ENCODE measurements at places on chromosomes 3 and 15.
A peak's percentile ranks its signal among the peaks of the same experiment; 100 is the strongest.

- DNase-seq = no peak
Observed at GRCh38 chr3:158470944-158471638, 99.9 kb upstream of the MLF1 start.

DNA sequence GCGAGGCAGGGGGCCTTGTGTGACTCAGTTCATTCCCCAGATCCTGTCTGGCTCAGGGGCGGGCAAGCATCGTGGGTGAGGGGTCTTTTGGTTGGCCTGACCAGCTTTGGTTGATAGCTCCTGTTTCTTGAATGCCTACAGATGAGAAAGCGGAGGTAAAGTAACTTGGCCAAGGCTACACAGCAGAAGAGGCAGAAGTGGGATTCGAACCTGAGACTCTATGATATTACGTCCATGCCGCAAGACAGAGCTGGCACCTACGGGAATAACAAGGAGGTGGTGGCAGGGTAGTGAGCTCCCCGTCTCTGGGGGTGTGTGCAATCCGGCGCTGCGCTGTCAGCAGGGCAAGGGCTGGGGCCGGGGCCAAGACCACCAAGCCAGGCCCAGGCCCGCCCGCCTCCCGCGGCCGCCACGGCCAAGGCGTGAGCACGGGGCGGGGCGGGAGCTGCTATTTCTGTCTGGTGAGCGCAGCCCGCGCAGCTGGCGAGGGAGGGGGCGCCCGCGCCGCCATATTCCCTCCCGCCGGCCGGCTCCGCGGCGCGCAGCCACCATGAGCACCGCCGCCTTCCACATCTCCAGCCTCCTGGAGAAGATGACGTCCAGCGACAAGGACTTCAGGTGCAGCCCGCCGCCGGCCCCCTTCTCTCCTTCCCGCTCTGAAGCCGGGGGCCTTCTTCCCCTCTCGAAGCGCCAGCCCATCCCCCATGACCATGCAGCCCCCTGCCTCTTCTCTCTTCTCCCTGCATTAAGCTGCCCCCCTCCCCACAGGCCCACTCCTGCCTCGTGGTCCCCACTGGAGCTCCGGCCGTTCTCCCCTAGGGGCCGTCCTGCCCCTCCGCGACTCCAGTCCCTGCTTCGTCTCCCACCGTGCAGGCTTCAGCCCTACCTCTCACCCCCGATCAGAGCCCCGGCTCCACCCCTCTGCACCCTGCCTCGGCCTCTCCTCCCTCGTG, at the start of gene CAND2:
CAND2 (plus strand) TSS at position 510 of the 953 bp plus-strand sequence; CDS start at position 551, 41 bp downstream.
- DNase-seq = peak; percentile 75

DNA sequence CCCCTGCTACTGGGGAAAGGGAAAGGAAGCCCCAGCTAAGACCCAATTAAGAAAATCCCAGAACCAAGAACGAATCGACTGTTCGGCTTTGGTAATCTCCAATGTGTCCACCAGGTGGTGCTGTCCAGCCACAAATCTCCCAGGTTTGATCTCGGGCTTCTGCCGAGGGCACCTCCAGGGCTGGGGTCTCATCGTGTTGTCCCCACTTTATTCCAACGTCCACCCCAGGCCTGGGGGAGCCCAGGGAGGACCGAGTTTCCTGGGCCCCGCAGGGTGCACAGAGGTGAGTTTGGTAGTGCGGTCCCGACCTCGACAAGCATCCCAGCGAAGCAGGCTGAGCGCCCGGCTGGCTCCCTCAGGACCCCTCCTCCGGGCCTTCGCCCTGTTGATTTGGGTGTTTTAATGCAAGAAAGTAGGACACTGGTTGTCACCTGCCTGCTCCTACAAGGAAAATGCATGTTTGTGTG, 185.1 kb downstream of the GOLGA6L6 start:
- no peak for DNase-seq

GRCh38 chr3:107629566-107629965, 106.8 kb downstream of the BBX start:
- DNase-seq = no peak

DNA sequence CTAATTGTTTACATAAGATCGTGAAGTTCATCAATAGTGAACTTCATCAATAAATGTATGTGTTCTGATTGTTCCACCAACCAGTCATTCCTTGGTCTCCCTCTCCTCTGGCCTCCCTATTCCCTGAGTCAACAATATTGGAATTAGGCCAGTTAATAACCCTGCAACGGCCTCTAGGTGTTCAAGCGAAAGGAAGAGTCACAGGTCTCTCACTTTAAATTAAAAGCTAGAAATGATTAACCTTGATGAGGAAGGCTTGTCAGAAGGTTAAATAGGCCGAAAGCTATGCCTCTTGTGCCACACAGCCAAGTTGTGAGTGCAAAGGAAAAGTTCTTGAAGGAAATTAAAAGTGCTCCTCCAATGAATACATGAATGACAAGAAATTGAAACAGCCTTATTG, 89.4 kb upstream of the ACKR4 start:
- no peak for DNase-seq

DNA sequence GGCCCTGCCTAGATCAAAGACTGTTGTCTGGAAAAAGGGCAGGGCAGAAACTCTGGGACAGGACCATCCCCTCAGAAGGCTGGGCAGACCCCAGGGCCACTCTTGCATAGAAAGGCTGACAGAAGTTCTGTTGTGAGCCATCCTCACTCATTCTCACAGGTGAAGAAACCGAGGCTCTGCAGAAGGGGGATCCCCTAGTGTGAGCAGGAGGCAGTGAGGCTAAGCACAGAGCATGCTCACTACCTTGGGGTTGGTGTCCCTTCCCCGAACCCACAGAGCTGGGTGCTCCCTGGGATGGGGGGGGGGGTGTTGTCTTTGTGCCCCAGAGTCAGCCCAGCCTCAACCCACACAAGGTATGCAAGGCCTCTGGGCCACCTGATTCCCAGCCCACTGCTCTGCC, 50.9 kb upstream of the TMEM115 start:
- DNase-seq = no peak

GRCh38 chr15:100771746-100772145, 107.9 kb upstream of the ALDH1A3 start:
- no peak for DNase-seq

GRCh38 chr15:59349680-59350420, 22.8 kb downstream of the MYO1E start:
- no peak for DNase-seq

GRCh38 chr3:50272911-50273688, 4.2 kb downstream of the SEMA3B start:
- DNase-seq = peak; percentile 95

DNA sequence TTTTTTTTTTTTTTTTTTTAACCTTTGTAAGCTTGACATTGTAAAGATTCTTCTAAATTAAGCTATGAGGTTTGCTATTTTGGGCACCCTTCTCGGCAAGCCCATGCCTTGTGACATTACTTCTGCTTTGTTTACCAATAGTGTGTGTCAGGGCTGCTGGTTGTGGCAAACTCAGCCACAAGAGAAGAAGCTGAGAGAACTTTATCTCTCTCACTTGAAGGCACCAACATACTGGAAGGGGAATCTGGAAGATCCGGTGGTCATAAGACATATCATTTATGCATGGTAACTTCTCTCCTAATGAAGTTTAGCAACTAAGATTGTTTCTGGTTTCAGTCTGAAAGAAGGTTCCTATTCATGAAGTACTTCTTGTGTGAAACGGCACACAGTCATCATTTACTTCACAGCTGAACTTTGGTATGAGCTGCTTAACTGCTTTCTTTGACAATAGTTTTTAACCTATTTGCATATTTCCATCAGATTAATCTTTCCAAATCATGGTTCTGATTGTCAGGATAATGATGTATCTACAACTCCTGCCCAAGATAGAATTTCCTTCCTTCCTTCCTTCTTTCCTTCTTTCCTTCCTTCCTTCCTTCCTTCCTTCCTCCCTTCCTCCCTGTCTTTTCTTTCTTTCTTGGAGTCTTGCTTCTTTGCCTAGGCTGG, 189.3 kb downstream of the NFKBIZ start:
- DNase-seq = no peak

DNA sequence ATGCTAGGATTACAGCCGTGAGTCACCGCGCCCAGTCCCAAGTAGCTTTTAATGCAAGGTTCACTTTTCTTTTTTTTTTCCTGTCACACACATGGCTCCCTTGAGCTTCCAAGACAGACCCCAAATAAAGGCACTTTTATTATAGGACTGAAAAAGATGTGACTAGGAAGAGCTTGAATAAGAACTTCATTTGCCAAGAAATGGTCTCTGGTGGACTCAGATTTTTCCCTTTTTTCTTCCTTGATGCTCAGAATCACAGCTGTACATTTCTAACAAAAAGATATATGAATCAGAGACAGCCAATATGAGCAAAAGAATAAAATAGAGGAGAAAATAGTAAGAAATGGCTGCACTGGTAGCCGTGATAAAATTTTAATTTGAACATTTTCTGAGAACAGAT, 337.2 kb downstream of the MAGI1 start:
- no peak for DNase-seq

DNA sequence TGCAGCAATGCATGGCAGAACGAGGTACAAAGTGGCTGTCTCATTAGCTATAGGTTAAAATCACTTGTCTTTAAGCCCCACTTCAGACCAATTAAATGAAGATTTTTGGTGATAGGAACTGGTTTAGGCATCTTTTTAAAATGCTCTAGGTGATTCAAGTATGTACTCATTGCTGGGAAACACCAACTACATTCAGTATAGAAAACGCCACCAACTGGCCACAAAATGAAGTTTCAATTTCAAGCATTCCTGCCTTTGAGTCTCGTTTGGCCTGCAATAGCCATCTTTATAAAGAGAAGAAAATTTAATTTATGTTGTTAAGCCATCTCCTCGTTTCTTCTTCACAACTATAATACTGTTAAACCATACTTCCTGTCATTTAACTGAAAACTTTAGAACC, 587.9 kb downstream of the GBE1 start:
- no peak for DNase-seq

- no peak for DNase-seq
Observed at GRCh38 chr15:100809151-100809550, 70.5 kb upstream of the ALDH1A3 start.
